ENCODE measurements at places on chromosomes 7 and 10. TPM values are rescaled to one million over a fixed set of nuclear protein-coding genes. Genes with fewer than 3 reads are reported as not detected.

GRCh38 chr10:33612551-33612950 is 278.1 kb upstream of the NRP1 start:
- no peak for ATAC-seq

- no peak for ATAC-seq
Measured at GRCh38 chr7:2306688-2307087, 7.6 kb downstream of the SNX8 start.

The MMP21 gene
- not detected for total RNA-seq

DNA sequence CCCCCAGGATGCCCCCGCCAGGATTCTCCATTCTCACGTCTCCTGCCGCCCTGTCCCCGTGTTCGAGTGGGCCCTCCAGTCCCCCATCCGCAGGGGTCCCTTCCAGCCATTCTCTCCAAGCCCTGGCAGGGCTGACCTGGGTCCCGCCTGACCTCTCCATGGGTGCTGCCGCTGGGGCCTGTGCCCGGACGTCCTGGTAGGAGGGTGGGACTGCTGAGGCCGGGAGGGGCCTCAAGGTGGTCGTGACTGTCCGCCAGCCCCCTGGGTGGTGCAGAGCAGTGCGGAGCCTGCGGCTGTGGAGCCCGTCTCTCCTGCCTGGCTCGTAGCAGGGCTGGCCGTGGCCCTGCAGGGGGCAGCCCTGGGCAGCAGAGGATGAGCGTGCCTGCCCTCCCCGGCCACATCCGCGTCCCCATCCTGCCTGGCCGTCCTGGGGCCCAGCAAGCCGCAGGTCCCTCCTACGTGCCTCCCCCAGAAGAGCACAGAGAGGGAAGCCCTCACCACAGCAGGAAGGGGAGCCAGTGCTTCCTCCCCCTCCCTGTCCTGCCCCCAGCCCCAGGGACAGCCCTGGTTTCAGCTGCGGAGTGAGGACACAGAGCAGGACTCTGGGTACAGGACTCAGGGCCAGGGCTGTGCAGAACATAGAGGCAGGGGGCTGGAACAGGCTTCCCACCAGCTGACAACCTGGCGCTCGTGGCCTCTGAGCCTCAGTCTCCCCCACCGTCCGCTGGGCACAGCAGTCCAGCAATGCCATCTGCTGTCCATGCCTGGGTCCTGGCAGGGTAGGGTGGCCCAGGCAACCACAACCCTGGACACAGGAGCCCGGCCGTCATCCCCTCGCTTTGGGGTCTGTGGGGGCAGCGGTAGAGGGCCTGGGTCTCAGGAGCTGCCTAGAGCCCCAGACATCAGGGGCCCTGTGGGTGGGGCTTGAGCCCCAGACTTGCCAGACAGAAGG is 1.5 kb upstream of the GRIFIN start:
- ATAC-seq, result peak; percentile 85

- no peak for ATAC-seq
Measured at GRCh38 chr10:9951481-9952257, 1066.0 kb upstream of the CELF2 start.

- peak; percentile 71 for ATAC-seq
Measured at GRCh38 chr7:56009695-56010094, 41.5 kb downstream of the PSPH start.

DNA sequence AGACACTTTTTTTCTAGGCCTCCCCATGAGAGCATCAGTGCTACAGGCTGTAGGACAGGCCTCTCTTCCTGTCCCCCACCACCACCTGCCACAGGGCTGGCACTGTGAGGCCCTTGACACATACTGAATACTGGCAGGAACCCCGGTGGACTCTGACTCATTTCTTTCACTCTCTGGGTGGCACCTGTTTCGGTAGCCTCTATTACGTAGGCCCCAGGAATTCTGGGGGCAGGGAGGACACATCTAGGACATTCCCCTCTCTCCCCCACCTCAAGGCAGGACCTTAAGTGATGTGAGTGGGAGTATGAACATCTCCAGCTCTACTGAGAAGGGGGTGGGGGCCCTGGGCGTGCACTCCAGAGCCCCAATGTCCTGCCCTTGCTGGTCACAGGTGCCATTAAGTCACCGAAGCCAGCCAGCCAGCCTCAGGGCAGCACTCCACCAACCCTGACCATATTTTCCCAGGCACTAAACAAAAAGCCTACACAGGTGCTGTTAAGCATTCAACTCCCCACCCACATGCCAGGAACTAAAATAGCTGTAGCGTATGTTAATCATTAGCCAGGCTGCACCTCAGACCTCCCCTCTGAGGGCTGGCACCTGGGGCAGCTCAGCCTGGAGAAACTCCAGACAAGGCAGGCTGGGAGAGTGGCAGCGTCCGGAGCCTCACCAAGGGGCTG is 8.9 kb downstream of the ANXA11 start:
- peak; percentile 22 for ATAC-seq

GRCh38 chr10:106836933-106837663 is 327.4 kb downstream of the SORCS1 start:
- ATAC-seq, result no peak

The SFMBT2 gene
- total RNA-seq, result 0.11 TPM

The EVX1 gene
- not detected for total RNA-seq

GRCh38 chr10:90314718-90315117 is 543.1 kb downstream of the HTR7 start:
- no peak for ATAC-seq

DNA sequence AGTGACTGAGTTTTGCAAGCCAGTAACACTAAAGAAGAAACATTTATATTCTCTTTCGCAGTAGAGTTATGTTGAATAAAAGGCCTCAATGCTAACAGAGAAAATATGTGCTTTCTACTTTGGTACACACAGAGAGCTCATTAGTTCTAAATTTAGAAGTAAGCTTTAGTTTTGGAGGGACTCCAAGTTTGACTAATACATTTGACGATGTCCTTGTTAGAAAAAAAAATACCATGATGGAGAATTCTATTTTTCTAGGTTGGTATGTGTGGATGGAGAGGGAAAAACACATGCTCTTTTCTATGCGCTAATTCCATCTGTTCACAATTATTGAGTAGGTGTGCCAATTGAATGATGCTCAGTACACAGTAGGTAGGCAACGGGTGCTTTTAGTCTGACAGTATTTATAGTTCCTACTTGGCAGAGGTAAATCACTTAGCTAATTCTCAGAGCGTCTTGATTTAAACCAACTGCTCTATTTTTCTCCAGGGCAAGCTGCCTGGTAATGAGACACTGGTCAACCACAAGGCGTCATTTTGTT is 327.2 kb upstream of the AKR1E2 start:
- ATAC-seq, result no peak

DNA sequence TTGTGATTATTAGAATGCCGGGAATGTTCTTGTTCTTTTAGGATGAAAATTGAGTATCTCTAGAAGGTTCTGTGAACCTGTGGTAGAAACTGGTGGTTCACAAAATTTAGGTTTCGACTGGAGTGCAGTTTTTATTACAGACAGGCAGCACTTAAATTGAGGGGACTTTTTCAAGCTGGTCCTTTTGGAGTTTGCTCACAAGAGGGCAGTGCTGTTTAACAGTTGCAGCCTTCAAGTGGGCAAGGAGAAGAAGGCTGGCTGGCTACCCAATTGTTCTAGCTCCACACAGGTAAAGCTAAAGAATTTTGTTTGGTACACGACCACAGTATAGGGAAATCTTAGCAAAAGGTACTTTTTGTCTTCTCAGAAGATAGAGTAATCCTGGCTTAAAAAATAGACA is 233.6 kb downstream of the SNX13 start:
- ATAC-seq, result peak; percentile 53

The CALCR gene
- not detected for total RNA-seq

GRCh38 chr7:35647171-35647574 is 47.8 kb downstream of the HERPUD2 start:
- peak; percentile 87 for ATAC-seq

GRCh38 chr10:79947083-79947415 is 1.9 kb downstream of the SFTPD start:
- ATAC-seq, result no peak

- no peak for ATAC-seq
Measured at GRCh38 chr10:16964576-16965343, 147.5 kb upstream of the RSU1 start.

The ADGRA1 gene
- total RNA-seq, result 0.35 TPM

DNA sequence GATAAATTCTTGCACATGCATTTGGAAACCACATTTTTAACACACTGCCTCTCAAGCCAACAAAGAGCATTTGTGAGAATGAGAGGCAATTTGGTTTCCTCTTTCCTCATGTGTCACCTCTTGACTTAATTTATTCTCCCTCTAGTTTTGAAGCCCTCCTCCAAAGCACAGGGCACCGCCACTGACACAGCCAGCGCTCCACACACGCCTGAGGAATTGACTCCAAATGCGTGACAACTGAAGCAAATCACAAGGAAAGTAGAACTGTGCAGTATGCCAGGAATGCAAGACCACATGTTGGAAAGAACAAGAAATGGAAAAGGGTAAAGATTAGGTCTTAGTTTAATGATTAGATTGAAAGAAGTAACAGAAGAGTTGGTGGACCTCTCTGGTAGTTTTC is 173.3 kb downstream of the LSM5 start:
- ATAC-seq, result no peak

DNA sequence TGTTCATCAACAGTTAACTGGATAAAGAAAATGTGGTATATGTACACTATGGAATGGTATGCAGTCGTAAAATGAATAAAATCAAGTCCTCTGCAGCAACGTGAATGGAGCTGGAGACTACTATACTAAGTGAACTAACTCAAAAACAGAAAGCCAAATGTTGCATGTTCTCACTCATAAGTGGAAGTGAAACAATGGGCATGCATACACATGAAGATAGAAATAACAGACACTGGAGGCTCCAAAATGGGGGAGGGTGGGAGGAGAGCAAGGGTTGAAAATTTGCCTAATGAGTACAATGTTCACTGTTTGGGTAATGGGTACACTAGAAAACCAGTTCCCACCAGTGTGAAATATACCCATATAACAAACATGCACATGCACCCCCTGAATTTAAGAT is 179.5 kb downstream of the ZWINT start:
- no peak for ATAC-seq

DNA sequence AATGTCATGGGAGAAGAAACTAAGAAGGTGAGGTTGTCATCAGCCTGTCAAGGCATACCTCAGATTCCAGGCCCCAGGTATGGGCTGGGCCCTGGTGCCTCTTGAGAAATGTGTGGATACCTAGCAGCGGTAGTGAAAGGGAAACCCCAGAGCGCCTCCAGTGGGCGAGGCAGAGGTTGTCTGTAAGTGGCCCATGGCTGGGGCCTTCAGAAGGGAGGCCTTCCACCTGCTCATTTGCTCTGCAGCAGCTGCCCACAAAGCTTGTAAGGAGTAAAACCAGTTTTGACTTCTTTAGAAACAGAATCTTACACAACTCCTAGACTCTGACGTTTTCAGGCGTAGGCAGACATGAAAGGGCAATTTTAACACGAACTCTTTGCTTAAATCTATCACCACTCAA is 509.9 kb downstream of the PARD3 start:
- no peak for ATAC-seq

The SPACDR gene
- 0.81 TPM for total RNA-seq

Measured in motor neuron (in vitro differentiated cells).